ENCODE measurements at places on chromosomes 1 and 21.
A peak's percentile ranks its signal among the peaks of the same experiment; 100 is the strongest.

DNA sequence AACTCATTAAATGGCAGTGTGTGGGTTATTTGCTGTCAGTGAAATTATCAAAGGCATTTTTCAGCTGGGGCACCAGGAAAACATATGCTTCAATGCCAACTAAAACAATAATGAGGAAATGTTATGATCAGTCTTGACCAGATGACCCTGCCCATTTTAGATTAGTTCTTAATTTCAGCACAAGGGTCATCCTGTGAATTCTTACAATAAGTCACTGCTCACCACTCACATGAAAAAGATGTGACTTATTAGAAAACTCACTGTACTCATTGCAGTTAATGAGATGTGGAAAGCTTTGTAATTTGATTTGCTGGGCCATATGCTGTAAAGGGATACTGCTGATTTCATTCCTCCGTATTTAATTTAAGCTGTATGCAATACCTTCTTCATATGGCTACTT lies 178.5 kb upstream of the LMO4 start:
- DNase-seq = no peak

- DNase-seq = no peak
These were observed 21.5 kb downstream of the CLSPN start for GRCh38 chr1:35748326-35748725.

DNA sequence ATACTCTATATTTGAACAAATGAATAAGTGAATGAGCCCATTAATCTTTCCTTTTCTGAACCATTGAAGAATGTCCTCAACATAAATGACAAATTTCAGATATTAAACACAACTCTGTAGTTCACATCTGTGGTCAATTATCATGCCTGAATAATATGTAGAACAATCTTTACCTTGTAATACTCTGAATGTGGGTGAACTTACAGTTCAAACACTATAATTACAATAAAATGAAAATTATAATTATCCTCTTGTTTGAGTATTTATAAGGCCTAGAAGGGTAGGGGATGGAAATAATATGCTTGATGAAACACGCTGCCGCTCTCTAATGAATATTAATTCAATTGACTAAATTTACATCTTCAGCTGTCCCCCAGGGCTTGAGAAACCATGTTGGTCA lies 8.7 kb upstream of the SFPQ start:
- DNase-seq = no peak

- peak; percentile 49 for DNase-seq
These were observed 64.6 kb downstream of the UBIAD1 start for GRCh38 chr1:11337580-11338073.

GRCh38 chr1:162847839-162848453 lies 13.0 kb downstream of the CCDC190 start:
- peak; percentile 60 for DNase-seq

DNA sequence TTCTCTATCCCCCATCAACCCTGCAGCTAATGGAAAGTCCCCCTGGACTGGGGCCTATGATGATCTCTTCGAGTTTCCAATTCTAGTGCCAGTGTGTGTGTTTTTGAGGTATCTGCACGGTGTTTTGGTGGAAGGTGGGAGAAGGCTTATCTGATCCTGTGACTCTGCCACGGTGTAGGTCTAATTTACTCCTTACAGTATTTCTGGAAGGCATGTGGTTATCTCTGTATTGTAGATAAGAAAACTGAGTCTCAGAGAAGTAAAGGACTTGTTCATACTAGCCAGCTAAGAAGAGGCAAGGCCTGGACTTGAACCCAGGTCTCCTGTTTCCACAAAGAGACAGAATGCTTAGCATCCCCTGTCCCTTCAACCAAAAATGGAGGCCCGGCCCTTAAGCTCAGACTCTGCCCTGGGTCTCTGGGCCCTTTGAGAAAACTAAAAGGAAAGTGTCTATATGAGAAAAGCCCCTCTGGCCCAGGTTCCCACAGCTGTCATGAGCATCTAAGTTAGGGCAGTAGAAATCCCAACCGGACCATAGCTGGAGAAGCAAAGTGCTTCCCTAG lies 20.3 kb downstream of the RIMS3 start:
- DNase-seq = no peak

DNA sequence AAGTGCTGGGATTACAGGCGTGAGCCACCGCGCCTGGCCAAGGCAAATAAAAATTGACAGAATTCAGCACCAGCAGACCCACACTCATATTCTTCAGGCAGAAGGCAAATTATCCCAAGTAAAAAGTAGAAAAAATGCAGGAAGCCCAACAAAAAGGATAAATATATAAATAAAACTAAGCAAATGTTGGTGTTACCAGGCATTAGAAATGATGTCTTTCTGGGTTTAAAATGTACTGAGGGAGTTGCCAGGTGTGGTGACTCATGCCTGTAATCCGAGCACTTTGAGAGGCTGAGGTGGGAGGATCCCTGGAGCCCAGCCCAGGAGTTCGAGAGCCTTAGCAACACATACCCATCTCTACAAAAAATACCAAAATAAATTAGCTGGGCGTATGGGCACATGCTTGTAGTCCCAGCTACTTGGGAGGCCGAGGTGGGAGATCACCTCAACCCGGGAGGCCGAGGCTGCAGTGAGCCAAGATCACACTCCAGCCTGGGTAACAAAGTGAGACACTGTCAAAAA lies 6.3 kb downstream of the INTS11 start:
- no peak for DNase-seq

GRCh38 chr1:232333419-232333767 lies 296.5 kb downstream of the SIPA1L2 start:
- no peak for DNase-seq

GRCh38 chr1:44442791-44443190 lies 37.7 kb downstream of the RNF220 start:
- DNase-seq = no peak

DNA sequence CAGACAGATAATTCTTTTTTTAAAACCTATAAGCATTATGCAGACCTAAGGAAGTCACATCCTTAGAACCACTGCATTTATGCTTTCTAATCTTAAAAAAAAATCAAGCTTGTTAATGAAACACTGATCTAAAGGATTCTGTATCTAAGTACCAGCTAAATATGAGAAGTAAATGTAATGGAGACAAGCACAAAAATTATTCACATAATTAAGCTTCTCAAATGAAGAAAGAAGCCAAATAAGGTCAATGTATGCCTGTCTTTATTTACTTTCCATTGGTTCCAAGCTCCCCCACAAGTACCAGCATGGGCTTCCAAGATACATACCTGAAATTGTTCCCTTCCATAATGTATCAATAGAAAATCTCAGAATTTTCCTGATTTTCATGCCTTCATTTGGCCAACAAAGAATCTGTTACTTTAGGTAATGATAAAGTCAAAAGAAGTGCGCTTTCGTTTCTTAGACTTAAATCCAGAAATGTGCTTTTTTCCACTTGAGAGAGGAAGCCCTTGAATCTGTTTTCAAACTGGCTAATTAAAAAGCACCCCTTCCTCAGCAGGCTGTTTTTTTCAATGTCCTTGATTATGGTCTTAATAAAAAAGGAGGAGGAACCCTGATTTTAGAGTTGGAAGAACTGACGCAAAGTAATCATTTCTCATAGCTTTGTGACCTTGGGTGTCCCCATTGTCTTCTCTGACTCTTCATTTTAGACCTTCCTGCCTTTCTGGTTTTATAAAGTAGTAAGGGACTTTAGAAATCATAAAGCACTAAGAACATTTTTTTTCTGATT lies 3.8 kb downstream of the RGS2 start:
- no peak for DNase-seq

DNA sequence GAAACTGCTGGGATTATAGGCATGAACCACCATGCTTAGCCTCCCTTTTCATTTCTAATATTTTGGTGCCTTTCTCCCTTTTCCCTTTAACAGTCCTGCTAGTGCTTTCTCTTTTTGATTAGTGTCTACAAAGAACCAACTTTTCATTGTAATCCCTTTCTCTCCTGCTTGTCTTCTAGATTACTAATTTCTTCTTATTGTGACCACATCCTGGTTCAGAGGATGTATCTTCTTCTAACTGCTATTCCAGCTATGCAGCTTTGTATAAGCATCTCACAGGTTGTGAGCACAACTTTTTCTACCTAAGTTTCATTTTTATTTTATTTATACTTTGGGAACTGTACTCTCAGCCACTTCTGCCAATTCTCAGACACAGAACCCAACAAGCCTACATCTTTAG lies 14.7 kb downstream of the ZNF648 start:
- no peak for DNase-seq

DNA sequence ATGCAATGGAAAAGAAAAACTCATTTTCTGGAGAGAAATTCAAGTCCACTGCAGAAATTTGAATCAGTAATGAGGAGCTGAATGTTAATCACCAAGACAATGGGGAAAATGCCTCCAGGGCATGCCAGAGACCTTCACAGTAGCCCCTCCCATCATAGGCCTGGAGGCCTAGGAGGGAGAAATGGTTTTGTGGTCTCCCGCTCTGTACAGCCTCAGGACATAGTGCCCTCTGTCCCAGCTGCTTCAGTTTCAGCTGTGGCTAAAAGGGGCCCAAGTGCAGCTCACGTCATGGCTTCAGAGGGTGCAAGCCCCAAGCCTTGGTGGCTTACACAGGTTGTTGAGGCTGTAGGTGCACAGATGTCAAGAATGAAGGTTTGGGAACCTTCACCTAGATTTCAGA lies 223.0 kb downstream of the GRIK1 start:
- DNase-seq = no peak

- no peak for DNase-seq
These were observed at the start of the genes ADORA3 and TMIGD3 for GRCh38 chr1:111503585-111504060. TSS of gene ADORA3 (minus strand) at chr1:111503633. CDS start at chr1:111503354, 279 bp downstream. TSS of gene TMIGD3 (minus strand) at chr1:111503633. CDS start at chr1:111503354, 279 bp downstream.

DNA sequence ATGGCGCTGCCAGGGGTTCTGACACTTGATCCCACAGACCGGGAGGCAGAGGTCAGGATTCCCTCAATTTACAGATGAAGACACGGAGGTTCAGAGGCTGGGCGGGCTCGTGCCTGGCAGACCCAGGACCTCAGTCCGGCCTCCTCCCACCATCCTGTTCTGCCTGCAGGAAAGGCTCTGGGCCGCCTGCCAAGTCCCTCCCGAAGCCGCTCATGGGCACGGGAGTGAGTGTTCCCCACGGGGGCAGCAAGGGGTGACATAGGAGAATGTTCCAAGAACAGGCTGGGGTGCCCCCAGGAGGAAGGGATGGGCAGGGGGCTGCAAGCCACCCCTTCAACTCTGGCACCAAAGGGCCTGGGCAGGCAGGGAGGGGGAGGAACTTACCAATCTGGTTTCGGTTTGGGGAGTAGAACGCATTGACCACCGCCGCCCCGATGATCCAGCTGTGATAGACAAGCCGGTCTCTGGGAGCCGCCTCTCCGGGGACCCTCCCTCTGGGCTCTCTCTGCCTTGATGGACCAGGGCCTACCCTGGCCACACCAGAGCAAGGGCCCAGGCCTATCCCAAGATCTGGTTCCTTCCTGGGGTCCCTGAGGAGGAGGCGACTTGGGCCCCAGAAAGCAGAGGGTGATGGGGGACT lies 7.5 kb downstream of the PRXL2B start:
- no peak for DNase-seq

GRCh38 chr21:32312976-32313375 lies 14.3 kb downstream of the MRAP start:
- DNase-seq = no peak

DNA sequence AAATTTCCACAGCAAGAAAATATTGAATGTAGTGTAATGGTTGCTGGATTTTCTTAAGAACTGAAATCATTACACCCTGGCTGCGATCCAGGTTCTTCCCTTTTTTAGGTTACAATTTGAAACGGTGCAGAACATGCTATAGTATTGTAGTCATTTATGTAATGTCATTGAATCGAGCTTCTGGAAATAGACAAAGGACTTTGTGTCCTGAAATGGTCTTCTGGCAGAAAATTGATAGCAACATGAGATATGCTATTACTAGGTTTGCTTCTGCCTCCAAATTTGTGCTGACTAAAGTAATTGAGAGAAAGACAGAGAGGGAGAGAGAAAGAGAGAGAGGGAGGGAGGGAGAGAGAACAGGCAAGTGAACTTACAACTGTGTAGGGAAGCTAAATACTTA lies 146.2 kb upstream of the NFIA start:
- DNase-seq = no peak

- DNase-seq = no peak
These were observed 68.3 kb downstream of the ADSS2 start for GRCh38 chr1:244383278-244383884.

DNA sequence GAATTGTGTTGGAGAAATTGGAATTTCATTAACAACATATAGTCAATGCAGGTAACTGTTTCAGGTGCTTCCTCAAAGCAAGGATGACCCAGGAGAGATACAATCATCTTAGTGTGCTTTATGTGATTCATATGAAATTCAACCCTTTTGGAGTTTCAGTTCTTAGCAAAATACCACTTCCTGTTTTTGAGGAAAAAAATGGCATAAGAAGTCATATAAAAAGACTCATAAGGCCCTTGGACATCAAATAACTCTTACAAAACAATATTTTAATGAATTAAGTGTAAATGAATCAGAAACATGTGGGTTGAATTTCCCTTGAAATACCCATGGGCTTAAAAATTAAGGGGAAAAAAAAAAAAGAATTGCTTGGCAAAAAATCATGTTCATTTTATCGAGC lies 926.6 kb downstream of the LTN1 start:
- no peak for DNase-seq

GRCh38 chr1:63051886-63052285 lies 268.0 kb downstream of the ATG4C start:
- no peak for DNase-seq

GRCh38 chr1:156228501-156228900 lies 13.5 kb upstream of the BGLAP start:
- DNase-seq = no peak

- DNase-seq = no peak
These were observed 1.4 kb downstream of the LAD1 start for GRCh38 chr1:201397675-201398074.

- DNase-seq = no peak
These were observed 1.6 kb upstream of the PLEKHA6 start for GRCh38 chr1:204361341-204361771.

DNA sequence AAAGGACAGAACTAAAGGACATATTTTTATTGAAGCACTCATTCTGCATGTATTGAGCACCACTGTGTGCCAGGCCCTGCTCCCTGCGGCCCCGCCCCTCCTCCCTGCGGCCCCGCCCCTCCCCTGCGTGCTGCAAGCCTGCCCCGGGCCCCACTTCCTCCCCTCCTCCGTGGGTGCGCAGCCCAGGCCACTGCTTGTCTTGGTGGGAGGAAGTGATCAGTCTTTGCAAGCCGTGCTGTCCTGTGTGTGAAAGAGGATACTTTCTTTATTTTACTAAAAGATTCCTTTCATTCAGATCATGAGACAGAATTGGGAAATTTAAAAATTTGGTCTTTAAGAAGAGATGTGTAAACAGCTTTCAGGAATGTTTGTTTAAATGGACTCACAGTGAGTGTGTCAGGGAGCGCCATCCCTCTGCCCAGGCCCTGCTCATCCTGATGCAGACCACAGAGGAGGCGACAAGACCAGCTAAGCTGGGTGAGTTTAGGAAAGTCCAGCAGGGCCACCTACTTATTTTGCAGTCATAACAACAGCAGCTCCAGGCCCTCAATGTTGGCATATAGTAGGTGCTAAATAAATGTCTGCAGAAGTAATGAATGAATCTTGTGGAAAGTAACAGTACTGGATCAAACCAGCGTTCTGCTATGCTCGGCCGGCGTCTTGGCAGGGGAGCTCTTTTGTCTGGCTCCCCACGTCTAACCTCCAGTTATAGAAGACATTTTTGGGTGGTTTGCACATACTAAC lies 88.3 kb upstream of the SELENON start:
- DNase-seq = peak; percentile 54

GRCh38 chr21:43766734-43767497 lies 9.2 kb downstream of the CSTB start:
- no peak for DNase-seq

- DNase-seq = no peak
These were observed 22.7 kb downstream of the ABL2 start for GRCh38 chr1:179206812-179207211.

GRCh38 chr1:74964508-74965102 lies 169.6 kb upstream of the LHX8 start:
- DNase-seq = no peak

All from CD4-positive, alpha-beta T cell treated with Interferon gamma for 1 hour (primary cell).